ENCODE measurements at places on chromosomes 12 and 14.

DNA sequence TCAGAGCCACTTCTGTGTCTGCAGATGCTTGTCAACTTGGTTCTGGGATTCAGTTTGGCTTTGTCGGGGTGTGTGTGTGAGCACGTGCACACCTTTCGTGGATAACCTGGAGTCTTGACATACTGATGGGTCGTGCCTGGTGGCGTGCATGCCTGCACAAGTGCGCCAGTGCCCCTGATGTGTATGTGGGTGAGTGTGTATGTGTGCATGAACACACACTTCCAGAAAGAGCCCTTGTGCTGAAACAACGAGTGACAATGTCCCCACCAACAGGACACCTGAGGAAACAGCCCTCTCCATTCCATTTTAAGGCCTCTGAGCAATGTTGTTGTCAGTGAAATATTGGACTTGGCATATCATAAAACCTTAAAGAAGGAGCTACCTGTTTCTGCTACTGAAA lies 53.9 kb downstream of the SMUG1 start:
- no peak for DNase-seq

DNA sequence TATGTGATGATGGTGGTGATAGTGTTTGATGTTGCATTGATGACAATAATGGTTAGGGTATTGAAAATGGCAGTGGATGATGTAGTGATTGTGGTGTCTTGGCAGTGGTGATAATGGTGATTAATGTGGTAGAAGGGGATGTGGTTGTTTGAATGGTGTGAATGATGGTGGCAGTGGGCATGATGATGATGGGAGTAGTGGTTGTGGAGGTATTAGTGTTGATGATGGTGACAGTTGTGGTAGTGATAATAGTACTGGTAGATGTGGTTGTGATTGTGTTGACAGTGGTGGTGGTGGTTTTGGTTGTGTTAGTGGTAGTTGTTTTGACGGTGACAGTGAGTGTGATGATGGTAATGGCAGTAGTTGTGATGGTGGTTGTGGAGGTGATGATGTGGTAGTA lies 1049.0 kb downstream of the VRK1 start:
- no peak for DNase-seq

GRCh38 chr14:54890788-54891187 lies 11.8 kb downstream of the GCH1 start:
- no peak for DNase-seq

GRCh38 chr12:3302401-3303041 lies 188.5 kb upstream of the PRMT8 start:
- peak; percentile 53 for DNase-seq

- no peak for DNase-seq
Measured at GRCh38 chr12:108425238-108425795, 86.2 kb upstream of the CMKLR1 start.

GRCh38 chr12:42235426-42235825 lies 2.6 kb downstream of the YAF2 start:
- no peak for DNase-seq

- no peak for DNase-seq
Measured at GRCh38 chr14:33454022-33454595, 496.8 kb downstream of the EGLN3 start.

GRCh38 chr12:2166696-2167095 lies 113.9 kb downstream of the CACNA1C start:
- DNase-seq, result no peak

GRCh38 chr12:53676656-53677015 lies 753 bp upstream of the ATP5MC2 start:
- no peak for DNase-seq

DNA sequence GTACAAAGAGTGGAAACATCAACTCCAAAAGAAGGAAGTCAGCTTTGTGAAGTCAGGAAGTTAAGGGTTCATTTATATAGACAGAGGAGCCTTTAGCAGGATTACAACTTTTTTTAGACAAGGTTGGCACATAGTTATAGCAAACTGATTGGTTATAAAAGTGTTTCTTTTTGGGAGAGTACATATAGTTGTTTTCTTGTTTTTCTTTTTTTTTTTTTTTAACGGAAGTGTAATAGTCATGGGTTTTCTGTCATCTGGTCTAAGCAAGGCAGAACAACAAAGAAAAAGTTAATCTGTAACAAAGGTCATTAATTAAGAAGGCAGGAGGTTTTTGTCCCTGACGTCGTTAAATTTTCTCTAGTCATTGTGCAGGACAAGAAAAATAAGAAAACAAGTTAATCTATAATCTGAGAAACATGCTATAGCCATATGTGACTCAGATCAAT lies 13.0 kb upstream of the MFAP5 start:
- DNase-seq, result no peak

GRCh38 chr14:89899917-89900663 lies 54.4 kb downstream of the EFCAB11 start:
- no peak for DNase-seq

DNA sequence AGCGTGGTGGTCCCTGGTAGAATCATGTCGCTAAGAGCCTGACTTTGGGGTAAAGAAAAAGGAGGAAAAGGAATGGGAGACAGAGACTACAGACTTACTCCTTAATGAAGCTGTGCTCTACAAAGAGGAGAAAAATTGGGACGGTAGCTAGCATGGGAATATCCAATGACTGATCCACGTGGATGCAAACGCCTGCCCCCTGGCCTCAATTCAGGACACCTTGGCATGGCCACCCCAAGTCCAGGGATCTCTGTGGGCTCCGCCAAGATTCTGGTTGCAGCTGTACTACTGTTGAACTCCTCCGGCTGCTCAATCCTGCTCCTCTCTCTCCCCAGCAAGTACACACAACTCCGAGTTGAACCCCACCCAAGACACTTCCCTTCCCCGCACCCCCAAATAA lies 70.5 kb upstream of the DIO3 start:
- DNase-seq, result no peak

- DNase-seq, result no peak
Measured at GRCh38 chr14:69700575-69700974, 66.4 kb upstream of the SRSF5 start.

DNA sequence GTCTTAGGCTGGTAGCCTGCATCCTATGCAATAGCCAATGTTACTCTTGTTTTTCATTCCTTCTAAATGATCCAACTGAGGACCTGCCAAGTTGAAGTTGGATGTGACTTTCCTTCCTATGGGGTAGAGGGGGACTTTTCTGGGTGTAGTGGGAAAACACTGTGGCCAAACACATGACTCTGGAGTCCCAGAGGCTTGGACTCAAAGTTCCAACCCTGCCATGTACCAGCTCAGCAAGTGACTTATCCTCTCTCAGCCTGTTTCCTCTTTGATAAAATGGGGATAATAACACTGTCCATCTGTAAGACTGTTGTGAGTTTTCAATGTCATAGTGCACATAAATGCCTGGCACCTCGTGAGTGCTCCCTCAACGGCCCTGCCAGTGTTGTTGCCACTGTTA lies 97.0 kb downstream of the ZFP36L1 start:
- no peak for DNase-seq

- no peak for DNase-seq
Measured at GRCh38 chr12:131736446-131737149, 25.7 kb downstream of the SFSWAP start.

GRCh38 chr14:21589317-21589716 lies 9.4 kb upstream of the OR10G3 start:
- DNase-seq, result no peak

- no peak for DNase-seq
Measured at GRCh38 chr12:110301065-110301806, 20.2 kb downstream of the ATP2A2 start.

- no peak for DNase-seq
Measured at GRCh38 chr12:52167526-52167925, 24.3 kb downstream of the KRT80 start.

- no peak for DNase-seq
Measured at GRCh38 chr12:96195845-96196451, 1.8 kb downstream of the ELK3 start.

GRCh38 chr12:122366685-122367475 lies 55.6 kb downstream of the CLIP1 start:
- DNase-seq, result peak; percentile 89

DNA sequence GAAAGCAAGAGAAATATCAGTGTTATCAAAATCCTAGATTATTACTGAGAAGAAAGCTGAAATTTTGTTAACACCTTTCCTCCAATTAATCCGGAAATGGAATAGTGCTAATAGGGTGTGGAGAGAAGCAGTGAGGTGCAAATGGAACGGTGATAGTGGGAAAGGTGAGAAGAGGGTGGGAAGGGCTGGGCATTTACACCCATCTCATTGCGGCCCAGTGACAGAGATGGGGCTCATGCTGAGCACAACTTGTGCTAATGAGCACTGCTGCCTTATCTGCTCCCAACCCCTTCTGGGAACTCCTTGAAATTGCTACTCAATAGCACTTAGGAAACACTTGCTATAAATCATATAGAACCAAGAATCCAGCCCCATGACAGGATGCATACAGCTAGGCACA lies 94.4 kb downstream of the PTPRR start:
- no peak for DNase-seq

- no peak for DNase-seq
Measured at GRCh38 chr12:49824895-49825294, 3.3 kb downstream of the NCKAP5L start.

DNA sequence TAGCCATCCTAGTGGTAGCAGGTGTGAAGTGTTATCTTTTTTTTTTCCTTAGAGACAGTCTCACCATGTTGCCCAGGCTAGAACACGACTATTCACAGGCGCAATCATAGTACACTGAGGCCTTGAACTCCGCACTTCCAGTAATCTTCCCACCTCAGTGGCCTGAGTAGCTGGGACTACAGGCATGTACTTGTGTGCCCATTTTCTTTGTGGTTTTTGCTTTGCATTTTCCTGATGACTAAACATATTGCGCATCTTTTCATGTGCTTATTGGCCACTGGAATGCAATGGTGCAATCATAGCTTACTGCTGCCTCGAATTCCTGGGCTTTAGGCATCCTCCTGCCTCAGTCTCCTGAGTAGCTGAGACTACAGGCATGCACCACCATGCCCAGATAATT lies 33.3 kb upstream of the GCH1 start:
- peak; percentile 23 for DNase-seq

GRCh38 chr12:31783996-31784645 lies 55.3 kb upstream of the AMN1 start:
- no peak for DNase-seq

DNA sequence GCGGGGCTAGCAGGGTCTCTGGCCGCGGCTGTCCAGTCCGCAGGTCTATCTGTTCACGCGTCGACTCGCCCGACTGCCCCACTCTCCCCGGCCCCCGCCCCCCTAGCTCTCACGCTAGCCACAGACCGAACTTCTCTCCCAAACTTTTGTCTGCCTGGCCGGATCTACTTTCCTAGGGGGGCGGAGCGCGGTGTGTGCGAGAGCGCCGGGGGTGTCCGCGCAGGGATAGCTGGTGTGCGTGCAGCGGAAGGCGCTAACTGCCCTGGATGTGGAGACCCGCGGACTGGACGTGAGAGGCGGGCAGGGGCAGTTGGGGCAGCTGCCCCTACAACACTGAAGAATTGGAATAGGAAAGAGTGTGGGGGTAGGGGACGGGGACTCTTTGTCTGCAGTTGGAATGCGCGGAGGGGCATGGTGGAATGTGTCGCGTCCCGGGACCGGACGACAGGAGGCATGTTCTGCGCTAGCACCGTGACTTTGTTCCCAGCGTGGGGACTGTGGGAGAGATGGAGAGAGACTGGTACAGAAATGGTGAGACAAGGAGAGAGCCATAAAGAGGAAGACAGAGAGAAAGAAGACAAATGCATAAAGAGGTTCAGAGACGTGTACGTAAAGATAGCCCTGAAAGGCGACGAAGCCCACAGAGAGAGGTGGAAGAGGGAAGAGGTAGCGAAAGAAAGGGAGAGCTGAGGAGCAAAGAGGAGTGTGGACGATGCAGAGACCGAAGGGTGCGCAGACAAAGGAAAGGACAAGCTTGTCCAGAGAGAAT lies at the start of gene AJUBA:
TSS of gene AJUBA (minus strand) at position 75 of the 769 bp plus-strand sequence. CDS start 285 bp downstream, outside the sequence.
- peak; percentile 93 for DNase-seq

GRCh38 chr14:36508418-36509068 lies 11.5 kb downstream of the NKX2-1 start:
- DNase-seq, result no peak

DNA sequence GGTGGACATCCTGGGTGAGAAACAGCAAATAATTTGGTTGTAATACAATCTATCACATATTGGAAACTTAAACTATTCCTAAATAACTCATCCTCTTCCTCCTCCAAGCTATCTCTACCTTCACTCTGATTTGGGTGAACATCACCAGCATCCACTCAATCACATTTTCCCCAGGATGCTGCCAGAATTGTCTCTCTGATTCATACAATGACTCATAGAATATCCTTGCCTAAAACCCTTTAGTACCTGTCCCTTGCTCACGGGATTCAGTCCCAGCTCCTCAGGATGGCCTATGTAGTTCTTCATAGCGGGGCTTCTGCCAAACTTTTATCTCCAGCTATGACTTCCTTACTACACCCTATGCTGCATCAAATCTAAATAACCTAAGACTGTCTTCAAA lies 146.8 kb downstream of the EMP1 start:
- DNase-seq, result no peak

GRCh38 chr12:22709292-22709691 lies 84.3 kb downstream of the ETNK1 start:
- DNase-seq, result no peak

DNA sequence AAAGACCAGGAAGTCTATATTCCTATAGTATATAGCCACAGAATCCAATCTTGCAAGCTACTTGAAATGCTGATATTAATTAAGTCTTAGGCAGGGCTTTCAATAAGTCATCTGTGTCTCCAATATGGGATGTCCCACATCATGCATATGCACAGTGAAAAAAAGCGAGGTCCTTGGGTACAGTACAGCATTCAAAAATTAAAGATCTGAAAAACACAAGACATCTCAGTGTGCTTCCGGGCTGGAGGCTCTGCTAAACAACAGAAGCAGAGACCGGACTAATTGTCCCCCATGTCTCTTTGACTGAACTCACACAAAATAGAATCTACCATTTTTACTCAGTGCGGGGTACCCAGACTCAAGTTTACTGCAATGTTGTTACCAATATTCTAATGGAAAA lies 156.0 kb downstream of the DAD1 start:
- no peak for DNase-seq

- no peak for DNase-seq
Measured at GRCh38 chr12:12803186-12803585, 10.0 kb upstream of the DDX47 start.

DNA sequence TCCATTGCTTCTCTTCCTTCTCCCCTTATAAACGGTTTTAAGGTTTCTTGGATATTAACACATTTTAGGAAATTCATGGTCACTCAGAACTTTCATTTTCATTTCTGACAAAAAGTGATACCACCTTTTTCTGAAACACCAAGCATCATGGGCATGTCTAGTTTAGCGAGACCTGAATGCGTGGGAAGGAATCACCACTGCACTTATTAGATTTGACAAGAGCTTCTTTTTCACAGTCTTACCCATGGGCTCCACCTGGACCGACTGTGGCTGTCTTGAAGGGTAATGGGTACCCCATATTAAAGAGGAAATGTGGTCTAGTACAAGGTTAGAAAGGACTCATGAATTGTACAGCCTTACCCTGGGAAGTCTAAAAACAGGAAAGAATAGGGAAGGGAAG lies 95.4 kb downstream of the KCNK10 start:
- no peak for DNase-seq

GRCh38 chr14:104217486-104218360 lies 79.3 kb downstream of the KIF26A start:
- DNase-seq, result no peak
